ENCODE measurements at places on chromosomes 6 and 20.
A peak's percentile ranks its signal among the peaks of the same experiment; 100 is the strongest.

DNA sequence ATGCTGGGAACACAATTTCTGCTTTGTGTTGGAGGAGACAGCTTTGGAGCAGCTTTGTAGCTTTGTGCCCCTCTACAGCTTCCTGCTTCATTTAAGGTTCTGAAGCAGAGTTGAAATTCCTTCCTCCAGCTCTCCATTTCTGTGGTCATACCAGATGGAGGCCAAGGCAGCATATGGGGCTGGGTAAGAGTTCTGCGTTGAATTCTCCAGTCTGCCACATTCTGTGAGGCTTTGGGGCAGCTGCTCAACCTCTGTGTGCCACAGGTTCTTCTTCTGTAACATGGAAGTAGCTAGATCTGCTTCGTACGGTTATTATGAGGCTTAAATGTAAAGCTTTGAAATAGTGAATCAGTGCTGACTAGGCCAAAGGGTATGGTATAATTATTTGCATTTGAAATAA is 2.9 kb upstream of the TRIM26 start:
- no peak for DNase-seq

GRCh38 chr6:35686873-35687555 is 1.7 kb downstream of the FKBP5 start:
- no peak for DNase-seq

GRCh38 chr6:136036601-136037000 is 185.1 kb downstream of the PDE7B start:
- no peak for DNase-seq

GRCh38 chr6:82954937-82955577 is 110.6 kb downstream of the UBE3D start:
- no peak for DNase-seq

DNA sequence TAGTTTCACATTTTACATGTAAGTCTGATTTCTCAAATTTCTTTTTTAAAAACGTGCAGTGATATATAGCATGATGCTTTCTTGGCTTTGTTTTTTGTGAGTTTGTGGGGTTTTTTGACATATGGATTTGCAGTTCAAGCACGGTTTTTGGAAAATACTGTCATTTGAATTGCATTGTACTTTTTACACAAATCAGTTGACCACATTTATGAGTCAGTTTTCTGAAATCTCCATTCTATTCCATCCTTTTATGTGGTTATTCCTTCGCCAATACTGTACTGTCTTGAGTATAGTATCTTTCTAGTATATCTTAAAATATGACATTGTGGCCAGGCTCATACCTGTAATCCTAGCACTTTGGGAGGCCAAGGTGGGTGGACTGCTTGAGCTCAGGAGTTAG is 890.0 kb upstream of the CITED2 start:
- no peak for DNase-seq

- DNase-seq: no peak
Observed at GRCh38 chr6:89787660-89788328, 31.8 kb downstream of the MDN1 start.

- no peak for DNase-seq
Observed at GRCh38 chr6:35310265-35310831, 12.7 kb downstream of the DEF6 start.

- no peak for DNase-seq
Observed at GRCh38 chr6:127486934-127487333, 27.7 kb upstream of the KIAA0408 start.

GRCh38 chr6:2978923-2979322 is 7.6 kb upstream of the SERPINB6 start:
- no peak for DNase-seq

- DNase-seq: no peak
Observed at GRCh38 chr20:38061109-38061508, 27.6 kb downstream of the RPRD1B start.

DNA sequence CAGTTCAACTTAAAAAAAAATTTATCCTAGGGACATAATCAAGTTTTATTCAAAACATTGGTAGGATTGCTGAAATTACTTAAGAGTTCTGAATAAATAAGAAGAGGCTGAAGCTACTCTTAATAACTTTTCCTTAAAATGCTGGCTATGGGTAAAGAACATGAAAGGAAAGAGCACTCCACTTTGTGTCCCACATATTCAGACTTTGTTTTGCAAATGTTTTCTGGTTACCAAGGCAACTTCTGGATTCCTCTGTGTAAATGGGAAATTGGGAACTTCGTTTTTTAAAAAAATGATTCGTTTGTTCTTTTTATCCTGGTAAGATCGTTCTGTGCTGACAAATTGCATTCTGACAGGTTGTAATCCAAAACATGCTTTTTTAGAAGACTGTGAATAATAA is 115.0 kb downstream of the KIF6 start:
- DNase-seq: no peak

GRCh38 chr6:15616261-15616660 is 46.6 kb downstream of the DTNBP1 start:
- no peak for DNase-seq

DNA sequence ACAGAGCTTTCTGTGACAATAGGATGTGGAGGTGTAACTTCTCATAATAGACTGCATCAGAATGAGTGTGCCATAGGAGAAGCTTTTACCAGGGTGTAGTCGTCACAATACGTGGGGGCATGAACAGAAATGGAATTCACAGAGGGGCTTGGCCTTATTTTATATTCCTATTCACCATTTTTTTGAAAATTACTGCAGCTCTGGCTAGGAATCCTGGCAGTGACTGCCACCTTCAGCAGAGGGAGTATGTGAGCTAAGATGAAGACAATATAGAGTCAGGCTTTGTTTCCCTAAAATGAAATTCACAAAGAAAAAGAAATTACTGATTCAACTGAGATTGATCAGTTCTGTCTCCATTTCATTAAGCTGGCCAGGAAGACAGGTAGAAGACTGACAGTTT is 13.9 kb downstream of the TOMM6 start:
- no peak for DNase-seq

DNA sequence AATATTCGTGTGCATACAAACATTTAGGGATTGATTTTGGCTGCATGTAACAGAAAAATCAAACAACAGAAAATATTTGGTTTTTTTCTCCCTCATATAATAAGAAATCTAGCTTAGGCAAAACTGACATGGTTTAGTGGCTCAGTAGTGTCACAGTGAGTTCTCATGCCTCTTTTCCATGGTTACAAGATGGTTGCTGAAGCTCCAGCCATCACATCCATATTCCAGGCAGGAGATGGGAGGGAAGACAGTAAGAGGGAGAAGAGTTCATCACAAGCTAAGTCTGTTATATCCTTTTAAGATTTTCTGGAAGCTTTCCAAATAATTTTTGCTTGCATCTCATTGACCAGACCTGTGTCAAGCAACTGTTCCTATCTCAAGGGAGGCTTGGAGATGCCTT is 267.2 kb upstream of the RNF24 start:
- no peak for DNase-seq

DNA sequence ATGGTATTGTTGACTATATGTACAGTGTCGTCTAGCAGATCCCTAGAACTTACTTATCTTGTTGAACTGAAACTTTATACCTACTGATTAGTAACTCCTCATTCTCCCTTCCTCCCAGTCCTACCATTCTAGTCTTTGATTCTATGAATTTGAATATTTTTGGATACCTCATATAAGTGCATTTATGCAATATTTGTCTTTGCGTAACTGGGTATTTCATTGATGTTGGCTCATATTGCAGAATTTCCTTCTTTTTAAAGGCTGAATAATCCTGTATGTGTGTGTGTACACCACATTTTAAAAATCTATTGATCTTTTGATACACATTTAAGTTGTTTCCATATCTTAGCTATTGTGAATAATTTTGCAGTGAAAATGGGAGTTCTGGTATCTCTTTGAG is 119.9 kb downstream of the SOX4 start:
- DNase-seq: no peak

DNA sequence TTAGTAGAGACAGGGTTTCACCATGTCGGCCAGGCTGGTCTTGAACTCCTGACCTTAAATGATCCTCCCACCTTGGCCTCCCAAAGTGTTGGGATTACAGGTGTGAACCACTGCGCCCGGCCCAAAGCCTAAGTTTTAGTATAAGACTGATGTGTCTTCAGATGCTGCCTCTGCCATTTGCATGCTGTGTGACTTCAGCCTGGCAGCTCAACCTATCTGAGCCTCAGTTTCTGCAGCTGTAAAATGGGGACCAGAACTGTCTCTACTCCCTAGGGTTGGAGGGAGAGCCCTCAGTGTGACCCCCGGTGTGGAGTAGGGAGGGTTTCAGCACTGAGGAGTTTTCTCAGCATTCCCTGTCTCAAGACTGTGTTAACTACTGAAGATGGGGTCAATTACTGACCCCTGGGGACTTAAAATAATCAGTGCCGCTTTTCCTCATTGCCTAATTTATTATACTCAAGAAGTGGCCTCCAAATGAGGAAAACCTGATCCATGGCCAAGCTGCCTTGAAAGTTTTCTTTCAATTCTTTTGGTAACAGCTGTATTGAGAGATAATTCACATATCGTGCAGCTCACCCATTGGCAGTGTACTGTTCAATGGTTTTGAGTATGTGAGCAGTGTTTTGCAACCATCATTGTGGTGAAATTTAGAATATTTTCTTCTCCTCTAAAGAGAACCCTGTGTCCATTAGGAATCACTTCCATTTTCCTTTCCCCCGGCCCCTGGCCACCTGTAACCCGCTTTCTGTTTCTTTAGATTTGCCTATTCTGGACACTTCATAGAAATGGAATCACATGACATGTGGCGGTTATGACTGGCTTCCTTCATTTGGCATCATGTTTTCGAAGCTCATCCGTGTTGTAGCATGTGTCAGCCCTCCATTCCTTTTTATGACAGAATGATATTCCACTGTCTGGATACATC is 64.8 kb downstream of the PHACTR3 start:
- DNase-seq: no peak

DNA sequence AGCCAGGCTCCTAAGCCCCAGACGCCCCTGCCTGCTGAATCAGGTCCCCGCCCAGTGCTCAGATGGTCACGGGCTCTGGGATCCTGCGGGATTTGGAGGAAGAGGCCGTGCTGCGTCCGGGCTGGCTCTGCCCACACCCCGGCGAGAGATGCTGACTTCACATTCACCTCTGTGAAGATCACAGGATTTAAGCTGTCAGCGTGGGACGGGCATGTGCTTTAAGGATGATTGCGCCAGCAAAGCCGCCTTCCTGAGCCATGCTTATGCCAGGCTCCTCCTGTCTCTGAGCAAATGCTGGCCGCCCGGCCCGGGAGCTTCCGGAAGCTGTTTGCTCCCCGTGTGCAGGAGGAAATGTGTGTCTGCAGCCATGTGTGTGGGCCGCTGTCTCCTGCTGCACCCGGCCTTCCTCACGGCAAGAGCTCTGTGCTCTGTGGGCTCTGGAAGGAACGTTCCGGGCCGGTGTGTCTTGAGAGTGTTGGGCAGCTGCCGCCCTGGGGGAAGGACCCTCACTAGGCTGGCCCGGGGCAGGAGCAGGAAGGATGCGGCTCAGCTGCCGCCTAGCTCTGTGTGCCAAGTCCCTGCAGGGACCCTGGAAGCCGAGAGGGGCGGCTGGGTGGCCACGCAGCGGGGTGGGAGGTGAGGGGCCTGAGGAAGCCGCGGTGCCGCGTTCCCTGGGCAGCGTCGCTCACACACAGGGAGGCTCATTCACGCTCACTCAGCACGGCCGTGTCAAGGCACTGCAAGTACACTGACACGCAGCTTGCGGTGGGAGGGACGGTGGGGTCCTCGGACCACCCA is 19.0 kb upstream of the BHLHE23 start:
- DNase-seq: no peak

DNA sequence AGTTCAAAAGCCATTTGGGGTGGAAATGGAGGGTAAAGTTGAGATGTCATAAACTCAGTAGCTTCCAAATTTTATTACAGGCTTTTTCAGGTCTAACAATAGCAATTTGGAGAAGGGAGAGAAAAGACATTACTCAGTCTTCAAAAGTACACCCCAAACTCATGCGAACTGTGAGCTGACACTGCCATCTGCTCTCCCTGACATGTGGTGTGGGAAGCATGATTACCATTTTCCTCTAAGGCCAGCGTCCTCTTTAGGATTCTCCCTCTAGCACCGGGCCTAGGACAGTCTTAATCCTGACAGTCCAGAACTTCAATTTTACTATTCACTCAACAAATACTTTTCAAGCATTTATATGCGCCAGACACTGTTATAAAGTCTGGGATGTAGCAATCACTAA is 536.0 kb upstream of the JARID2 start:
- DNase-seq: no peak

DNA sequence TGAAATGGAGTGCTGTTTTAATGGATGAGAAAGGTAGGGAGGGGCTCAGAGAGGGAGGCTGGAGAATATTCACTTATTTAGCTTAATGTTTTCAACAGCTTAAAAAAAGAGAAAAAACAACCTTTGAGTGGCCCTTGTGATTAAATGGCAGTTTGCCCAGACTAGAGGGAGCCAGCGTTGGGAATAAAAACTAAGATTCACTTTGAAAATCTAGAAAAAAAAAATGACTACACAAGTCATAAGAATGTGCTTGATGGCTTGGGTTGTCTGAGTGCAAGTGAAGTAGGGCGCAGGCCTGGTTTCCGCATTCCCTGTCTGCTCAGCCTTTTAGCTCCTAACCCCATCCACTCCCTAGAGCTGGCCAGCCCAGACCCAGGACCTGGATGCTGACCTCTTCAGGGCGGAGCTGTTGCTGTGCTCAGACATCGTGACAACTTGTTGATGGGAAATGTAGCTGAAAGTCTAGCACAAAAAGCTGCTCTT is 28.9 kb downstream of the UTRN start:
- no peak for DNase-seq

GRCh38 chr6:47043286-47043685 is 1.2 kb upstream of the ADGRF1 start:
- no peak for DNase-seq

DNA sequence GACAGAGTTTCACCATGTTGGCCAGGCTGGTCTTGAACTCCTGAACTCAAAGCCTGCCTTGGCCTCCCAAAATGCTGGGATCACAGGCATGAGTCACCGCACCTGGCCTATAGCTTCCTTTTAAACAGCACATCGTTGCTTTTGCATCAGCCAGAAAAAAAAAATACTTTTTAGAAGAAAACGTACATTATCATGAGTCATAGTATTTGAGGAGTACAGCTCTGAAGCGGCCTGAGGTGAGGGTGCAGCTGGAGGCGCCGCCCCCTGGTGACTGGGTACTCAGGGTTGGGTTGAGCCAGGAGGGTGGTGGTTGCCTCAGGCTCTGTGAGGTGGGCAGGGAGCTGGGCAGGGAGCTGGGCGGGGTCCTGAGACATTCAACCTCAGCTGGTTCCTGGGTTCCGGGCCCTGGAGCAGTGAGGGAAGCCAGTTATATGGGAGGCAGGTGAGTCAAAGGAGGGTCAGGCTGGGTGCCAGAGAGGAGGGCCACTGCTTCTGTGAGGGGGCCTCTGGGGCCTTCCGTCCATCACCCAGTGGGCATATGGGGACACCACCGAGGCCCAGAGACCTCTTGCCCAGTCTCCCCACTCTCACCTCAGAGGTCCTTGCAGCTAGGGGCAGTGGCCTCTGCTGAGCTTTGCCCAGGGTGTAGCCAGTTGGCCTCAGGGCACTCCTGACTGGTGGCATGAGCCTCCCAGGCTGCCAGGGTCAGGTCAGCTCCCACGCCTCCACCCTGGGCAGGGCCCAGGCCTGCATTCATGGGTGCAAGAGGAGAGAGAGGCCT is 11.7 kb upstream of the ID1 start:
- peak; percentile 98 for DNase-seq

GRCh38 chr6:111057074-111057752 is 30.1 kb upstream of the SLC16A10 start:
- DNase-seq: peak; percentile 58
